CD8-positive, alpha-beta memory T cell (primary cell): ENCODE measurements at places on chromosomes 5 and 9. TPM values are rescaled to one million over a fixed set of nuclear protein-coding genes. Genes with fewer than 3 reads are reported as not detected.

GRCh38 chr9:105658351-105658750 is 3.9 kb upstream of the TAL2 start:
- no peak for DNase-seq

The POU5F2 gene
- total RNA-seq: 0.28 TPM

DNA sequence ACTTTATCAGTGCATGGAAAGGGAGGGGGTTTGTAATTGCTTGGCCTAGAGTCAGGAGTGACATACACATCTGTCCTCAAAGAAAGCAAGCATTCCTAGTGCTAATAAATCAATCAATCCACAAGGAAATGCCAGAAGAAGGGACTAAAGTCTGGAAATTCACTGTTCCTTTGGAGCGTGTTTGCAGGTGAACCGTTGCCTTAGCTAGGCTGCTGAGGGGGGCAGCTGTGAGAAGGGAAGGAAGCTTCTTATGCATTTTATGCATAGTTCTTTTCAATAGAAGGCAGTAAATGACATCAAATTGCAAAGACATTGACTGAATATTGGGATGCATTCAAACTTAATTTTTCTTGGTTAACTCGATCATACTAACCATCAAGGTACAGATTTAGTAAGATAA is 1092.5 kb upstream of the SEMA6A start:
- DNase-seq: no peak

The CENPK gene
- total RNA-seq: 65.4 TPM

- DNase-seq: no peak
Measured at GRCh38 chr5:174511714-174512253, 212.6 kb upstream of the MSX2 start.

DNA sequence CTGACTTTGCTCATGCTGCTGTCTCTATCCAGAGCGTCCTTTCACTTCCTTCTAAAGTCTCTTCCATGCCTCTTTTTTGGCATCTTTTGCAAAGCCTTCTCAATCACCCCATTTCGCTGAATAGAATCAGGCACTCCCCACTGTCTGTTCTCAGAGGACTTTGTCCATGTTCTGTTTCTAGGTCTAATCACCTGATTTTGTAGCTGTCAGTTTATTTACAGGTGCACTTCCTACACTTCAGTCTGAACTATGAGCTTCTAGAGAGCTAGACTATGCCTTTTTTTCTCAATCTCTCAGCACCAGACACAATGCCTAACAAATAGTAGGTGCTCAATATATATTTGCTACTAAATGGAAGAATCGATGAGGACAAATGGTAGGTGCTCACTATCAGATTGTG is 29.9 kb downstream of the TLR4 start:
- no peak for DNase-seq

DNA sequence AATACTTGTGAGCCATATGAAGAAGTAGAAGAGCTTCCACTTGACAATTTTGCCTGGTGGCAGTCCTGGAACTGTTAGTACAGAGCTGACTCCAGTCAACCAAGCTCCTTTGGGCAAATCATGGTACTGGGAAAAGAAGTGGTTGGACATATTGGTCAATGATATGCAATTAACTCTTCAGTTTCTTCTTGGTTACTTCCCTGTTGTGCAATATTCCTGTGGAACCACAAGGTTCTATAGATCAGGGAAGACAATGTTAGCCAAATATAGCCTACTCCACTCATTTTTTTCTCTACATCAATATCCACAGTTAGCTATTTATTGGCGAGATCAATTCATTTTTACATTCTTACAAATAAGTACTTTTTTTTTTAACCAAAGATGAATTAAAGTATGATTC is 14.4 kb upstream of the GDA start:
- no peak for DNase-seq
